ENCODE measurements at places on chromosomes 16 and 17. TPM values are rescaled to one million over a fixed set of nuclear protein-coding genes. Genes with fewer than 3 reads are reported as not detected.

SRCIN1 gene
- polyA plus RNA-seq, result 2.2 TPM

HS3ST3A1 gene
- 0.40 TPM for polyA plus RNA-seq

GRCh38 chr16:11151156-11151884 lies 104.7 kb downstream of the SOCS1 start:
- H3K27me3 ChIP-seq, result no peaks in the 10 kb centered on the region
- DNase-seq, result no peak
- no peaks in the 10 kb centered on the region for H3K4me1 ChIP-seq
- no peak overlapping the region for H3K4me3 ChIP-seq

FLOT2 gene
- polyA plus RNA-seq, result 100 TPM

HOXB8 gene
- polyA plus RNA-seq, result not detected

- no peaks in the 10 kb centered on the region for H3K36me3 ChIP-seq
- no peak overlapping the region for H3K27ac ChIP-seq
- H3K4me1 ChIP-seq, result peaks cover 39% of the 10 kb centered on the region
- no peaks in the 10 kb centered on the region for H3K27me3 ChIP-seq
- H3K4me3 ChIP-seq, result no peak overlapping the region
These were observed 18.0 kb downstream of the CD7 start for GRCh38 chr17:82299452-82299851.

Data from liver (tissue), 10 donors.